NCI-H345 (cell line): ENCODE measurements at places on chromosomes 1 and 21.

GRCh38 chr1:8524627-8525157, 206.8 kb downstream of the SLC45A1 start:
- no peak for DNase-seq

GRCh38 chr1:214396330-214396729, 115.4 kb downstream of the SMYD2 start:
- no peak for DNase-seq

- no peak for DNase-seq
Measured at GRCh38 chr1:170536924-170537551, 5.1 kb downstream of the GORAB start.

DNA sequence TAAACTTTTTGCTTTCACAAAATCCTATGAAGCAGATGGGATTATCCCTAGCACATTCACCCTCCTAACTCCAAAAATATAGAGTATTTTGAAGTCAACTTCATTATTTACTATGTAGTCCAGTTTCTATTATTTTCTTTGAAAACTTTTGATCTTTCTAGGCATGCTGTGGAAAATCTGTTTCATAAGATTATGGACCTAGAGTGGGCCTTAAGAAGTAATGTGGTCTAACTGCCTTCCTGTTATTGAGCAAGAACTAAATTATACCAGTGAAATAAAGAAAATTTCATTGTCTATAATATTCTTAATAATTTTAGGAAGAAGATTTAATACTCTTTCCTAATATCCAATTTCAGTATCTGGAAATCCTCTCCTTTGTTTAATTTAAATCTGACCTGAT, 58.1 kb downstream of the PRKACB start:
- no peak for DNase-seq

DNA sequence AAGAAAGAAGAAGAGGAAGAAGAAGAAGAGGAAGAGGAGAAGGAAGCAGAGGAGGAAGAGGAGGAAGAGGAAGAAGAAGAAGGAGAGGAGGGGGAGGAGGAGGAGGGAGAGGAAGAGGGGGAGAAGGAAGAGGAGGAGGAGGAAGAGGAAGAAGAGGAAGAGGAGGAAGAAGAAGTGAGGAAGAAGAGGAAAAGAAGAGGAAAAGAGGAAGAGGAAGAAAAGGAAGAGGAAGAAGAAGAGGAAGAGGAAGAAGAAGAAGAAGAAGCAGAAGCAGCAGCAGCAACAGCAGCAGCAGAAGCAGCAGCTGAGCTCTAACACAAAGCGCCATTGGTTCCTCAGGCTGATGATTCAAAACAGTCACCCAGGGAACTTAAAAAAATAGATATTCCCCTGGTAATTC, 34.0 kb downstream of the DNAI4 start:
- DNase-seq: no peak

GRCh38 chr1:116680752-116681151, 13.2 kb upstream of the IGSF3 start:
- no peak for DNase-seq

- DNase-seq: no peak
Measured at GRCh38 chr1:59058665-59059439, 238.0 kb upstream of the FGGY start.

DNA sequence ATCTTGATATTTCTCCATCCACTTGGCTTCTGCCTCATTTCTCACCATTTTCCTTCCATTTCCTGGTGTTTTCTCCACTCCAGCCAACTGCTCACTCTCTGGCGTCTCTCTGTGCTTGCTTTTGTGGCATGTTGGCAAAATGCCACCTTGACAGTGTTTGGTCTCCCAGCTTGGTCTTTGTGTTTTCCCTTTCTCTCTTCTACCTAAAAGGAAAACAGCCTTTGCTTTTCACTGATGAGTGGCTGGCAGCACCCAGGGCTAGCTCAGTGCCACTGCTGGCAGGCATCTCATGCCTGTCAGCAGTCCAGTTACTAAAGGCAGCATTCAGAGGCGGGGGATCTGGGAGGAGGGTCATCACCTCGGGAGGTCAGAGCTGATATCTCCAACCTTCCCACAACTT, 55.3 kb upstream of the DSCAM start:
- peak; percentile 97 for DNase-seq

- DNase-seq: peak; percentile 19
Measured at GRCh38 chr1:31238986-31239613, 587 bp downstream of the NKAIN1 start.

- DNase-seq: peak; percentile 47
Measured at GRCh38 chr1:169550294-169550693, 36.0 kb downstream of the F5 start.

DNA sequence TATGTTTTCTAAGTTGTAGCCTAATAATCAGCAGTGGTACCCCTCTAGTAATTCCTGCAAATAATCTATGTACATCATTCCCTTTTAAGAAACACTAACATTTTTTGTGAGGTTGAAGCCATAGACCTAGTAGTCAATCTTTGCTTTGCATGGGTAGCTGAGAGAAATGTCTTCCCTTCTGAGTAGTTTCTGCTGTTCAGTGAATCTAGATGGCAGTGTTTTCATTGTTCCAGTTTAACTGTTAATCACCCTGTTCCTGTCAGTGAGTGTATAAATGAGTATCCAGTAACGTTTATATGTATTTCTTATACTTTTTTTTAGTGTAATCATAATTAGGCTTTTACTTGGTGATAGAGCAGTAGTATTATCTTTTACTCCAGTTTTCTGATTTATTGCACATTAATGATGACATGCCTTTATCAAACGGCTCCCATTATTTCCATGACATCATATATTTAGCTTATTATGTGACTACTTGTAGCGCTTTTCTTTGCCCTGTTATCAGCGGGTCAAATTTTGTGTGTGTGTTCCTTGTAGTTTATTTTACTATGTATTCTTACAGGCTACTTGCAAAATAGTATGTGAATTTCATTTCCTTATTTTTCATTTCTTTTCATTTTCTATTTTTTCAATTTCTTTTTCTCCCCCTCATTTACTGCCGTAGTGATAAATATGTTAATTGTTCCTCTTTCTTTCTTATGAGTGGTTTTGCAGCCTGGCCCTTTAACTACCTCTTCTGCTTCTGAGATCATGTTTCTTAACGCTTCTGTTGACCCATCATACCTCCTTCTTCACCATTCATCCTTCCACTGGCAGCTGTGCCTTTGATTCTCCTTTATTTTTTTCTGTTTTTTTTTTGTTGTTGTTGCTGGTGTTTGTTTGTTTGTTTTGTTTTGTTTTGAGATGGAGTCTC, 18.8 kb downstream of the CEP350 start:
- no peak for DNase-seq

GRCh38 chr21:31446226-31446855, 102.3 kb upstream of the TIAM1 start:
- no peak for DNase-seq

DNA sequence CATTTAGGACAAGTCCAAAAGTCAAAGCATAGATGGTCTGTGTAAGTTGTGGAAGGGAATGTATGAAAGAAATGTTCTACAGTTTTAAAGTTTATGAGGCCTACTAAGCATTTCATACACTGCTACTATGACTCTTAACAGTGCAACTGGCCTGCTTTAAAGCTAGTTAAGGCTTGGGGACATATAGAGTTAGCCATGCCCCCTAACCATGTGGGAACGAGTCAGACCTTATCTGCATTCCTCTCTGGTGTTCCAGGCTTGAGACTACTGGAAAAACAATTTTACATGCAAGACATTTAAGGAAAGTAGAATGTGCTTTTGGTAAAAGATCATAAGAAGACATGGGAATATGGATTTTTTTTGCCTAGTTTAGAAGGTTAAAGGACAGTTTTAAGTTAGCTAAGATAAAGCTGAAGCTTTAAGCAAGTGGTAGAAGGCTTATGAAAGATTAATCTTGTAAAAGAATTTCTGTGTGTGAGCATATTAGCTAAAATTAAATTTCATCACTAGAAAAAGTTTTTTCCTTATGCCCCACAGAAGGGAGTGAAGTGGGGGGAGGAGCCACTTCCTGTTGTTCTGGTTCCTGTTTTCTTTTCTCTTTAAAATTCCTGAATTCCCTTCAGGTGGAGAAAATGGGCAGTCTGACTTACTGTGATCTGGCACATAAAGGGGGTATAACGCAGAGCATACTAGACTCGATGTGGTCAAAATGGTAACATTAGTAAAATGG, 8.9 kb upstream of the CD48 start:
- DNase-seq: no peak

DNA sequence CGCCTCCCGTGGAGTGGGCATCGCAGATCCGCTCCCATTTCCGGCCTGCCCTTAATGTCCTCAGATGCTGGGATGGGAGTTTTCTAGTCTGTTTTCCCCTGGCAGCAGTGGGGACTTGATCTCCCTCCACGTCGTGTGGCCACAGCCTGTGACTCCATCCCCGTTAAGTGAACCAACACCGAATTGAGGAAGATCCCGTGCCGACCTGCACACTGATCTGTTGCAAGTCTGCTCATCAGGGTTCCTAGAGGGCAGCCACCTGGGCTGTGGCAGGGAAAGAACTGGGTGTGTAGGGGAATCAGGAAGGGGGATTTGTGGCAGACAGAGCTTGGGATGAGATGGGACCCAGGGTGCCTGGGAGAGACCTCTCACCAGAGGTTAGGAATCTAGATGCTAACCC, 23.3 kb upstream of the CDK18 start:
- DNase-seq: no peak

GRCh38 chr1:59290193-59290949, 6.5 kb upstream of the FGGY start:
- DNase-seq: peak; percentile 28

DNA sequence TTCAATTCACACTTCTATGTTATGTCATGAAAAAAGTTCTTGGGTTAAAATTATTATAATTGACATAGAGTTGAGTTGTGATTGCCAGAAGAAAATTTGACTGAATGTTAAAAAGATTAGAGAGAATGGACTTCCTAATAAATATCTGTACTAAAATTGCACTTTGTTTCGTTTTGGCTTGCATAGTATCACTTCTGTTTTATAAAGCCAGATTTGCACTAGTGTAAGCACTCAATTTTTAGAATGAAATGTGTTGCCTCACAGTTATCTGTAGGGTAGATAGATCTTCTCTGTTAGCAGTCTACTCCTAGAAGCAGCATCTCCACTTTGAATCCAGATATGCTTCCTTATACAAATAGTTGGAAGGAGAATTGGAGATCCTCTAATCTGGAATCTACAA, 95.2 kb upstream of the MPC2 start:
- no peak for DNase-seq

- DNase-seq: no peak
Measured at GRCh38 chr1:31830511-31830910, 14.7 kb upstream of the SPOCD1 start.

- no peak for DNase-seq
Measured at GRCh38 chr1:35717911-35718476, 690 bp downstream of the C1orf216 start.

DNA sequence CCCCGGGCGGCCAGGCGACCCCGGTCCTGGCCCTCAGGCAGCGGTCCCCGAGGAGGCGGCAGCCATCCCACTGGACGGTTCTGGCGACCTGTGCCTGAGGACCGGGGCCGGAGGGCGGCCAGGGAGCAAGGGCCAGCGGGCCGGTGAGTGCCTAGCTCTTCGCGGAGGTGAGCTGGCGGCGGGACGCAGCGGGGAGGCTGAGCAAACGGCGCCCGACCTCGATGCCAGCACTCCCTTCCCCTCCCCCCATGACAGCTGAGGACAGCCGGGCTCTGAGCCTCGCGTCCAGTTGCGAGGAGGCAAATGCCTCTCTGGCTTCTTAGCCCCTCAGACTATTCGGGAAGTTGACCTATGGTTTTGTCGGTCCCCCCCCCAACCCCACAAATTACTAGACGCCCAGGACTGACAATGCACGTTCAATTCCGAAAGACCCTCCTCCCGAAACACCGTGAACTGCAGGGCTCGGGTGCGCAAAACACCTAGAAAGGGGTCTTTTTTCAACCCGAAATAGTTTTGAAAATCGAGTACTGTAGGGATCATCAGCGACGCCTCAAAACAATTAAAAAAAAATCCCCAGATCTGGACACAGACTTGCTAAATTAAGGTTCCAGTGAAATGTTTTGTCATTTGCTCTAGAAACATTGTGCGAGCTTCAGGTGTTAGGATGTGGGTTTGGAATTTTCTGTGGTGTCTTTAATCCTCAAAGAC, 8.3 kb downstream of the CDKN2C start:
- DNase-seq: peak; percentile 82

DNA sequence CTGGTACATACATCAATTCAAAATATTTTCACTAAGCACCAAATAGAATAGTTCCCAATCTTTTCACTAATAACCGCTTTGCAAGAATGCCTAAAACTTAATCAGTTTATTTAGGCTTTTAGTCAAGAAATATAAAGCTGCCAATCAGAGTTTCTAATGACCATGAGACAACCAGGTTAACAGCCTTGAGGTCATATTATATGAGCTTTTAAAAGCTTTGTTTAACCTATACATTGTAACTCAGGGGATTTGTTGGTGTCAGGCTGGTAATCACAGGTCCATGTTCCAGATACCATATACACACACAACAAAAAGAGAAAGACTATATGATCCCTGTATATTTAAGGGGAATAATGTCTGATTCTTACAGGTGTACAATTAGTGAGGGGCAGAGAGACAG, 246.2 kb upstream of the ADGRL2 start:
- DNase-seq: no peak

- DNase-seq: no peak
Measured at GRCh38 chr1:116806245-116806644, 52.0 kb downstream of the CD2 start.

GRCh38 chr1:234149217-234149616, 224.0 kb upstream of the COA6 start:
- DNase-seq: no peak

DNA sequence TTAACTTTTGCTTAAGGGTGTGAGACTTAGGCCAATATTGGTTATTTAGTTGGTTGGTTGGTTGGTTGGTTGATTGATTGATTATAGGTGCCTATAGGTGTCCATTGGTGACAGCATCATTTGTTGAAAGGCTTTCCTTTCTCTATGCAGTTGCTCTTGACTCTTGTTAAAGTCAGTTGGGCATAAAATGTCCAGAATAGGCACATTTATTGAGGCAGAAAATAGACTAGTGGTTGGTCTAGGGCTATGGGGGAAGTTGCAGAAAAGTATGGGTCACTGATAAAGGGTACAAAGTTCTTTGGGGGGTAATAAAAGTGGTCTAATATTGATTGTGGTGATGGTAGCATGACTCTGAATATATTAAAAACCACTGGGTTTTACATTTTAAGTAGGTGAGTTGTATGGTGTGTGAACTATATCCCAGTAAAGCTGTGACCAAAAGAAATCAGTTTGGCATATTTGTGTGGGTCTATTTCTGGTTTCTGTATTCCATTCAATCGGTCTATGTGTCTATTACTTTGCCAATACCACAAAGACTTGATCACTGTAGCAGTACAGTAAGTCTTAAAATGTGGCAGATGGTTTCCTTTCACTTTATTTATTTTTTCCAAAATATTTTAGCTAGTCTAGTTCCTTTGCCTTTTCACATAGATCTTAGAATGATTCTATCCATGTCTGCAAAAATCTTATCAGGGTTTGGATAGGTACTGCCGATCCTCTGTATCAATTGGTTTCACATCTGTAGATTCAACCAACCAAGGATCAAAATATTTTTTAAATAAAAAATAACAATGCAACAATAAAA, 63.0 kb downstream of the ATP1A1 start:
- no peak for DNase-seq

DNA sequence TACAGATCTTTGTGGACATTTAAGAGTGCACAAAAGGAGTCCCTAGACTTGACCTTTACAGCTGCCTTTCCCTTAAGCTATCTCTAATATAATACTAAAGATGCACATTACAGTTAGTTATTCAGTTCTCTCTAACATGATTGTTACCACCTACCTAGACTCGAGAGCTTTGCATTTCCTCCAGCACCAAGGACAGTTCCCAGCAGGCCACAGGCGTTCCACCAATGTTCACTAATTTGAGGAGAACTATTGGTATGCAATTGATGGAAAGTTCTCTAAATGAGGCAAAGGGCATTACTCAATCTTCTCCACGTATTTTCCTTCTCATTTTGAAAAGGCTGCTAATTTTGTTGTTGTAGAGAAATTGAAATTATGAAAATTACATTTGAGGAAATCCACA, 5.4 kb upstream of the NTNG1 start:
- DNase-seq: no peak
